Head of caudate nucleus (tissue), 42 donors: ENCODE measurements at places on chromosomes 1 and 21.

GRCh38 chr1:157199421-157199755, 61.2 kb upstream of the ETV3 start:
- no peak for DNase-seq

DNA sequence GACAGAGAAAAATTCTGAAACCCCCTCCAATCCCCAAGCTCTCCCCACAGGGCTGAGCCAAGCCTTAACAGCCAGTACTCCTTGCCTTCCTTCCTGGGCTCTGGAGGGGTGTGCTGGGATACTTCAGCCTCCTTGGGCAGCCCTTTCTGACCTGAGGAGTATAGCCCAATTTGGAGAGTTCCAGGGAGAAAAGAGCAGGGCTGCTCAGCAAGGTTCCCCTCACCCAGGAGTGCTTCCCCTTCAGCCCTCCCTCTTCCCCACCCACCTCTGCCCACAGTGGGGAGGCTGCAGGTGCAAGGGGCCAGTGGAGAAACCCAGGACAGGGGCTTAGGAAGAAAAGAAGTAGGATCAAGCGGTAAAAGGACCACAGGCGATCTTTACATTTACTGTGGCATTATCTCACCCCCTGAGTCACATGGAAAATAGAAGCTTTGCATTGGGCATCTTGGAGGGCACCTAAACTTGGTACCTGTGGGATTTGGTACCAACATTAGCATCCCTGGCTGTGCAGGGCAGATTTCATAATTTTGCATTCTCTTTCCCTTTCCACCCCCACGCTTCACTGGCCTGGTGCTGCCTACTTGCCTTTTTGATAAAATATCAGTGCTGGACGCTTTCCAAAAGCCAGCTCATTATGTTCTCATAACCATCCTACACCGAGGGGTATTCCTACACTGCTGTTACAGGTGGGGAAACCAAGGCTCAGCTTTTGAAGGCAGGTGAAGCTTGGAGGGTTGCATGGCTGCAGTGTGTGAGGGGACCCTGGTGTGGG, 2.8 kb upstream of the ADORA1 start:
- DNase-seq, result no peak

GRCh38 chr1:109796484-109797302, 33.0 kb upstream of the EPS8L3 start:
- no peak for DNase-seq

GRCh38 chr1:65323246-65323645, 13.9 kb downstream of the DNAJC6 start:
- DNase-seq, result no peak

DNA sequence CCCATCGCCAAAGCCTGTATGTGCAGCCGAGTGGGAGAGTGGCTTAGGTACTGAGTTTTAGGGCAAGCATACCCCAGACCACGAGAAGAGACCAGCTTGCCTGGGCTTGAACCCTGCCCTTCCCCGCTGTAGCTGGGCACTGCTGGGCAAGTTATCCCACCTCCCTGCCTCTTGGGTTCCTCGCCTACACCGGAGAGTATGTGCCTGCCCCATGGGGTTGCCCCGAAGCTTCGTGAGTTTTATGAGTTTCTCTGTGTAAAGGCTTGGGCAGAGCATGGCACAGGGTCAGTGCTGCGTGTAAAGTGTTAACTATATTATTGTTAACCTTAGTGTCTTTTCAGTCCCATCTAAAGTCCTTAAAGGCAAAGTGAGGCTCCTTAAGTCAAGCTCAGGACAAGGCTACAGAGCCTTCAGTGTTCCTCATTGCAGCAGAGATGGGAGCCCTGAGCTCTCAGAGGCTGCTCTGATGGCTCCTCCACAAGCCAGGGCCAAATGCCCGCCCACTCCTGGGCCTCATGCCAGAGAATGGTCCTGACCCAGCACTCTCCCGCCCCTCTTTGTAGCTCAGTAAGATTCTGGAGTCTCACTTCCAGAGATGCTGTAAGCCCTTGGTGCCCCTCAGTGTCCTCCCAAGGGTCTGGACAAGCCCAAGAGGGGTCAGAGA, 37.0 kb upstream of the KCNA10 start:
- peak; percentile 89 for DNase-seq

GRCh38 chr1:23810818-23811540, 10.4 kb upstream of the GALE start:
- DNase-seq, result peak; percentile 21
